Activated CD4-positive, alpha-beta T cell treated with anti-CD3 and anti-CD28 coated beads, Interleukin-2, amount 50 U/mL, for 4 hours (primary cell): ENCODE measurements at places on chromosomes 7 and 10.

DNA sequence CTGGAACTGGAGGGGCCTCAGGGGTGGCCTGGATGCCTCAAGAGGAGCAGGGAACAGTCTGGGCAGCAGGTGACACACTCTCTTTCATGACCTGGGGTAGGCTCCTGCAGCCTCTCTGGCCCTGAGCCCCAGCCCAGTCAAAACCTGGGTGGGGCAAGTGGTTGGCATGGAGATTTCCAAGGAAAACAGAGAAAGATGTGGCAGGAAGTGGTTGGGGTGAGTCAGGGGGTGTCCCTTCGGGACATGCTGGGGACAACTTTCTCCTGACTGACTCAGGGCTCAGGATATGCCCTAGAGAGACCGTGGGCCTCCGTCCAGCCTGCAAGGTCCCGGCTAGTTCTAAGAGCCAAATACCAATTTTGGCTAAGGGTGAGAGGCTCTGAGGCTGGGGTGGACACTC, 2.9 kb downstream of the AQP1 start:
- no peak for DNase-seq

GRCh38 chr7:117654780-117655179, 175.0 kb downstream of the CFTR start:
- DNase-seq, result no peak

DNA sequence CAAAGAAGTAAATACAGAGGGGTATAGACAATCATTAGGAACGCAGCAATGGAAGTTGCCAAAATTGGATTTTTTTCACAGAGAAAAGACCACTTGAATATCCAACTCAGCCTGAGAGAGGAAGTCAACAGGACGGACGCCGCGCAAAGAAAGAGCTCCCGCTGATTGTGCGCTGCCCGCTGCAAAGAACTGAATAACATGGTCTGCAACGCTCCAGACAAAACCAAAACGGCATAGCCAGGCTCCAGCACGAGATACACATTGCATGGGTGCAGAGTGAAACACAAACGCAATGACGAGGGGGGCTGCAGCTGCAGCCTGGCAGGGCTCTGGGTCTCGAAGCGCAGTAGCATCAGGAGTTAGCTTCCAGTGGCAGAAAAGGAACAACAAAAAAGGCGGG, 113.9 kb upstream of the MGMT start:
- DNase-seq, result no peak

DNA sequence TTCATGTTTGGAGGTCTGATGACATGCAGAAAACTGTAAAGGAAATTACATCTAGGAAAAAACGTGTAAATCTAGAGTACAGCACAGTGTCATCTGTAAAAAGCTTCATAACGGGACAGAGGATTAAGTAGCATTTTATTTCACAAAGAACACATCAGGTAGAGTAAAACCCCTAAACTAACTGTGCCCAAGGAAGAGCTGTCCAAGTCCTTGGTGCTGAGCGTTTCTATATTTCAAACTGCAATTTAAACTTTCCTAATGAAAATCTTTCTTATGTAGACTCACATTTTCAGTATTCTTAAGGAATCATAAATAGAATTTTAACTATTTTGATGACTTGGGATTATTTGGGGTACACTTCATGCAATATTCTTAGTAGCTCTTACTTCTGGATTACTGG, 646.2 kb downstream of the IPMK start:
- no peak for DNase-seq

- DNase-seq, result no peak
Observed at GRCh38 chr7:100166970-100167911, 1.2 kb downstream of the GAL3ST4 start.
